ENCODE measurements at places on chromosomes 2 and 18. TPM values are rescaled to one million over a fixed set of nuclear protein-coding genes. Genes with fewer than 3 reads are reported as not detected.

RAD51AP2 gene
- total RNA-seq: not detected

NPPC gene
- not detected for total RNA-seq

CAPN14 gene
- 0.33 TPM for total RNA-seq

CROCC2 gene
- total RNA-seq: under 0.01 TPM

MGAT4A gene
- total RNA-seq: 5.1 TPM

EPB41L5 gene
- total RNA-seq: 10.3 TPM

COBLL1 gene
- total RNA-seq: 25.5 TPM

APLF gene
- total RNA-seq: 5.4 TPM

CCDC93 gene
- 27.3 TPM for total RNA-seq

SH3BP4 gene
- total RNA-seq: 32.3 TPM

GRHL1 gene
- 0.34 TPM for total RNA-seq

TUBA4B gene
- total RNA-seq: not detected

FBLN7 gene
- total RNA-seq: 0.69 TPM

LGALSL gene
- total RNA-seq: 3.0 TPM

CCDC121 gene
- total RNA-seq: 1.3 TPM

STAT4 gene
- total RNA-seq: 0.67 TPM

UGT1A3 gene
- not detected for total RNA-seq

KCNF1 gene
- total RNA-seq: under 0.01 TPM

MC5R gene
- total RNA-seq: not detected

TEX44 gene
- not detected for total RNA-seq

RSAD2 gene
- total RNA-seq: 19.6 TPM

ANKRD30BL gene
- total RNA-seq: not detected

CPLX4 gene
- total RNA-seq: not detected

SLC9A4 gene
- total RNA-seq: not detected

COL4A3 gene
- total RNA-seq: not detected

DCDC2C gene
- total RNA-seq: not detected

MOGAT1 gene
- not detected for total RNA-seq

ZFP36L2 gene
- total RNA-seq: 6.9 TPM

SLC23A3 gene
- 1.9 TPM for total RNA-seq

NEU2 gene
- total RNA-seq: not detected

TMEM169 gene
- 16.9 TPM for total RNA-seq

CPO gene
- not detected for total RNA-seq

SEPTIN10 gene
- 77.4 TPM for total RNA-seq

DLX1 gene
- 1.4 TPM for total RNA-seq

CMPK2 gene
- 196 TPM for total RNA-seq

TCF4 gene
- total RNA-seq: 24.4 TPM

COPS9 gene
- 112 TPM for total RNA-seq

MSTN gene
- under 0.01 TPM for total RNA-seq

SERPINB13 gene
- total RNA-seq: not detected

FAM161A gene
- total RNA-seq: 4.3 TPM

CNRIP1 gene
- total RNA-seq: 24.0 TPM

Measured in melanocyte of skin (primary cell).